ENCODE measurements at places on chromosomes 2 and 18.

GRCh38 chr2:230868947-230869913, 4.5 kb downstream of the ITM2C start:
- DNase-seq: no peak

- no peak for DNase-seq
Observed at GRCh38 chr2:21559351-21559750, 435.6 kb downstream of the TDRD15 start.

DNA sequence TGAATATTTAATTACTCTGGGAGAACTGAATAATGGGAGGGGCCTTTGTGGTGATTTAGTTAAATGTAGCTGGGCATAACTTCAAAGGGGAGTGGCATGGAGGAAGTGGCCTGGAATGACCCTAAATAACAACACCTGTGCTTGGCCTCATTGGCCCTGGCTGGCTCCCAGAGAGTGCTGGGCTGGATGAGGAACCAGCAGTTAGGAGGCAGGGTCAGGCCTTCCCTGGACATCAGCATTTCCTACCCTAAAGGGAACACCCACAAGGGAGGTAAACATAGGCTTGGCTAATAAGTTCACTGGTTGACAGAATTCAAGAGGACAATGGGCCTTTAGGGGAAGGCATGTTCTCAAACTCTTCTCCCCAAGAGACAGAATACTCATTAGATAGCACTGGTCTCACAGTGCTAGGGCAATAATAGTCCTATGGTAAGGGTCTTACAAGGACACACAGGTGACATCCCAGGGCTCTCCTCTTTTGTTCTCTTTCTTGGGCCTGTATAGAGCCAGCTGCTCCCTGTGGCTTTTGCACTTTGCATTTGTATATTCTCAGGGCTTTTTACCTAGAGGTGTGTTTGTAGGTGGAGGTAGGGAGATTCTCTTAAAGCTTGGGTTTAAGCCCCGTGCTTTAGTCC, 106.8 kb downstream of the ZNF519 start:
- no peak for DNase-seq

DNA sequence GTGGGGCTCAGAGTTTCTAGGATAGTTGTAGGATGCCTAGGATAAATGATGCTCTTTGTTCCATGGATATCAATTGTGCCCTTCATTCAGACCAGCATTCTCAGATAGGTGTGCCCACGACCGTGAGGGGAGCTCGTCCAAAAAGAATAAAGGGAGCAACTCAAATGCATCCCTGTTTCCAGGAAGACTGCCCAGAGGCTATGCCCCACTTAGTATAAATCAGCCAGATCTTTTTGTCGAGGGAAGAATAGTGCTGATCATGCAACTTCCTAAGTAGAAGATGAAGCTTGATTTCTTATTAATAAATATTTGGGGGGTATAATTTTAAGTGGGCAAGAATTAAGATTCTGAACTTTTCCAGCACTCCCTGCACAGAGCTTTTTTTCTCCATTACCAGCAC, 450.2 kb downstream of the ARHGAP15 start:
- no peak for DNase-seq

GRCh38 chr18:74412116-74412880, 44.8 kb downstream of the DIPK1C start:
- no peak for DNase-seq

DNA sequence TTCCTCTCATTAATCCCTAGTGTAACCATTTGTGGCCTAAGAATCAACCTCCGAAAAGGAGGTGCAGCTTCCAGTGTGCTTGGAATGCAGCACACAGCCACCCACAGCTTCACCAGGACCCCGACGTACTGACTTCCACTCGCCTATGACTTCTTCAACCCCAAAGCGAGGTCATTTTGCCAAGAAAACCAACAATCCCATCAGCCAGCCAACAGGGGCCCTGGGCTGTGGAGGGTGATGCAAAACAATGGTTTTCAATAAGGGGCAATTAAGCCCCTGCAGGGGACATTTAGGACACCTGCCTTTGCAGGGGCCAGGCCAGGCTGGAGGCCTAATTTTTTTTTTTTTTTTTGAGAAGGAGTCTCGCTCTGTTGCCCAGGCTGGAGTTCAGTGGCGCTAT, 158.1 kb upstream of the SKOR2 start:
- DNase-seq: no peak

- DNase-seq: no peak
Observed at GRCh38 chr2:181764095-181764963, 84.0 kb upstream of the NEUROD1 start.

- no peak for DNase-seq
Observed at GRCh38 chr2:41932241-41933045, 115.4 kb upstream of the PKDCC start.

DNA sequence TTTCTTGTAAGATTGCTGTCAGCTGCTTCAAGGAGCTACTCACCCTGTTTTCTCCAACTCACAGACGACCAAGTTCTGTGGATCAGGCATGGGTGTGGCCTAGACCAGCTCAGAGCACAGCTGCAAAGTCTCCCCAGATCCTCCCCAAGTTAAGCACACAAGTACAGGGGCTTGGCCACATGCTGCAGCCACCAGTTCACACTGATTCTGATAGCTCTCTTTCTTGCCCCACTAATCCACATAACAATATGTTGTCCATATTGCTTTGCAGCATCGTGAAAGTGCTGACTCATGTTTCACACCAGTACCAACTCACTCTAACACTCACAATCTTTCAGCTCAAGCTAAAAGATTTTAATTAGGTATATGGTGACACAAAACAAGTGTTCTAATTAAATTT, 437.0 kb downstream of the PARD3B start:
- DNase-seq: no peak

DNA sequence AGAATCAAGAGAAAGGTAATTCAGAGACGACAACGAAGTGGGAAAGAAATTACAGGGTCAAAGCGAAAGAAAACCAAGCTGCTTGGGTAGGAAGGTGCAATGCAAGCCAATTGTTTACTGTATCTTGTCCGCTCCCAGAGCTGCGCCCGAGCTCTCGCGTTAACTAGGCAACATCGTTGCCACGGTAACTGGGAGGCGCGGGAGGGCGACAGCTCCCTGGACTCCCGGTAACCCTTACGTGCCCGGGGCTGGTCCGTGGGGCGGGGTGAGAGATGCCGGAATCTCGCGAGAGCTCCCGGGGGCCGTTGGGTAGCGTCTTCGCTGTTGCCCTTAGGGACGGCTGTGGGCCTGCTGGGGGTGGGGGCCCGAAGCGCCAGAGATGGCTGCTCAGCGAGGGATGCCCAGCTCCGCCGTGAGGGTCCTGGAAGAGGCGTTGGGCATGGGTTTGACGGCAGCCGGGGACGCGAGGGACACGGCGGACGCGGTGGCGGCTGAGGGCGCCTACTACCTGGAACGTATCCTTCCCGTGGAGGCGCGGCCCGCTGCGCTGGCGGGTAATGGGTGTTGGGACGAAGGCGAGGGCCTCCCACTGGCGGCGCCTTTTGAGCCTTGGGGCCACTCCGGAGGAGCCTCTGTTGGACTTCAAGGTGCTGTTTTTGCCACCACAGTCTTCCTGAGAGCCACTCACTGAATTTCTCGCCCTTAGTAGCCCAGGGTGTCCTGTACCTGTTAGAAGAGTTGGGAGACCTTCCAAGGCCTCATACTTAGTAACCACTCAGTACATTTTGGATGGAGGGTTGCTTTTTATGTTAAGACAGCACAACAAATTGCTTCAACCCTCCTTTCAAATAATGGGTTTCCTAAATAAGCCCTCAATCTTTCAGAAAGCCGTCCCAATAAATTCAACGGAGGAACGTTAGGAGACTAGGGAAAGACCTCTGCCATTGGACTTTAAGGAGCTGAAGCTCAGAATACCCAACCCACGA, at the start of gene SPAG16:
Gene SPAG16, plus strand, starts transcription at position 360 of the 986 bp plus-strand sequence.
- peak; percentile 91 for DNase-seq

GRCh38 chr2:223123855-223124610, 72.0 kb downstream of the KCNE4 start:
- DNase-seq: no peak

GRCh38 chr18:36335476-36336279, 38.2 kb downstream of the FHOD3 start:
- DNase-seq: no peak

- DNase-seq: no peak
Observed at GRCh38 chr2:219731173-219731572, 103.7 kb downstream of the SLC4A3 start.

- DNase-seq: no peak
Observed at GRCh38 chr18:79932907-79933306, 18.5 kb downstream of the SLC66A2 start.

DNA sequence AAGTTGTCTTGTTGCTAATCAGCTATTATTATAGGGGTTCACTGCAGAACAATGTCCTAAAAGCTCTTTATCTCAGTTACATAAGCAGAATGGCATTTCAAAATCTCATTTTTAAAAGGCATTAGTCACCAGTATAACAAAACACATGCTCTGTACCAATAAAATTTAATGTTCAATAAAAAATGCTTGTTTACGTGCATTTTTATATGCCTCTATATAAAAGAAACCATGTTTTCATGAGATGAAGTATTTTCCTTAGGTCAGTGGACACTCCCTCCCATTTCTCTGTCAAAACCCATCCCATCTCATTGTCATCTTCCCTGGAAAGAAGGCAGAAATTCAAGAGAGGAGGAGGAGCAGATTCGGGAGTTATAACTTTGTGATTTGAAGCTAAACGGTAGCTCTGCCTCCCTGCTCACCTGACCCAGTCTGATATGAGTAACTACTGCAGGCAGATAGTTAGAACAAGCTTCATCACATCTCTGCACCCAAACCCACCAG, 231.9 kb upstream of the SIX2 start:
- DNase-seq: no peak

DNA sequence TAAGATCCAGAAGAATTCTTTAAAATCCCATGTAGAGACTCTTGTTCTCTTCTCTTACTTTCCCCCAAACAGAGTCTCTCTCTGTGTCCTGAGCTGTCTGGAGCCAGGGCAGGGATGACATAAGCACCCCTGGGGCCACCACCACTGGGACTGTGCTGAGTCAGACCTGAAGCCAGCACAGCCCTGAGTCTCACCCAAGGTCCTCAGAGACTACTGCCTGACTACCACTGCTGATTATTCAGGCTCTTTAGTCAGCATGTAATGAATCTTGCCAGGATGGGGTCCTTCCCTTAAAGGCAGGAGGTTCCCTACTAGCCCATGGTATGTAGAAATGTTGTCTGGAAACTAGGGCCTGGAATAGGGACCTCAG, 34.9 kb upstream of the DYNC1I2 start:
- DNase-seq: no peak

GRCh38 chr2:132651115-132652045, 18.6 kb downstream of the LYPD1 start:
- no peak for DNase-seq
